ENCODE measurements at places on chromosomes 1 and 21.

- no peak for DNase-seq
Measured at GRCh38 chr1:56106531-56107274, 472.7 kb downstream of the PLPP3 start.

DNA sequence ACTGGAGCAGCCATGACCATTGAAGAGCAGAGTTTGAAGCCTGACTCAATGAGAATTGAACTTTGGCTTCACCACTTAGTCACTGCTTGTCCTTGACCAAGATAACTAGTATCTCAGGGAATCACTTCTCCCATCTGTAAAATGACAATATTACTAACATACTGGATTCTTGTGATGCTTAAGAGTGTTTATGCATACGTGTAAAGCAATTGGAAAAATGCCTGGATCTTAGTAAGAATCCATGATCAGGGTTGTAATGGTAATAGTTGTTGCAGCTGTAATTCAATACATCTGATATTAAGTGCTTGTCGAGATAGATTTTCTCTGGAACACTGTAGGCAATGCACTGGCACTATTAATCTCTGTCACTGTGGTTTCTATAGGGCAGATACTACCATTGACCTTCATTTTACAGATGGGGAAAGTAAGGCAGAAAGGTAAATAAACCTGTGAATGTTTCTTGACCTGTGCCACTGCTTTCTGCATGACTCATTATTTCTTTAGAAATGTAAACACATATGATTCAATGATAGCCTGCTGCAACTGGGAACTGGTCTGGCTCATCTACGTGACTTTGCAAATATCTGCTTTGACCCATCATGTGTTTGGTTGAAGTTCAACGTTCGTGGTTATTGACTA lies 662.5 kb downstream of the PLA2G4A start:
- no peak for DNase-seq

DNA sequence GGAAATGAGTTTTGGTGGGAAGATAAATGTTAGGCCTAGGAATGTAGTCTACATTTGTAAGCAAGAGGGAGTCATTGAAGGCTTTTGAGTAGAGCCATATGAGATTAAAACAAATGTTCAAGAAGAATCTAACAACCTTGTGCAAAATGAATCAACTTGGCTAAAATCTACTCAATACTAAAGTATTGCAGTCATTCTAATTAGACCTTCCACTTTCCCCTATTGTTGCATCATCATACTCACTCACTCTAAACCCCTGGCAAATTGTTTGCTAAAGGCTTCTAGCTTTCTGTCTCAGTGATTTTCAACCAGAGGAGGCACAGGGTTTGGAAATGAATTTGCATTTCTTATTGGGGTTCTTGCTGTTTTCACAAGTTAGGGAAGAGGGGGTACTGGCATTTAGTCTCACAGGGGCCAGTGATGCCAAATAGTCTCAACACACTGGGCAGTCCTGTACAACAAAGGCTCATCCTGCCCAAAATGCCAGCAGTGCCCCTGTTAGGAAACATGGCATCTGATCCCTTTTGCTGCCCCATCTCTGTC lies 85.3 kb downstream of the SEC16B start:
- no peak for DNase-seq

DNA sequence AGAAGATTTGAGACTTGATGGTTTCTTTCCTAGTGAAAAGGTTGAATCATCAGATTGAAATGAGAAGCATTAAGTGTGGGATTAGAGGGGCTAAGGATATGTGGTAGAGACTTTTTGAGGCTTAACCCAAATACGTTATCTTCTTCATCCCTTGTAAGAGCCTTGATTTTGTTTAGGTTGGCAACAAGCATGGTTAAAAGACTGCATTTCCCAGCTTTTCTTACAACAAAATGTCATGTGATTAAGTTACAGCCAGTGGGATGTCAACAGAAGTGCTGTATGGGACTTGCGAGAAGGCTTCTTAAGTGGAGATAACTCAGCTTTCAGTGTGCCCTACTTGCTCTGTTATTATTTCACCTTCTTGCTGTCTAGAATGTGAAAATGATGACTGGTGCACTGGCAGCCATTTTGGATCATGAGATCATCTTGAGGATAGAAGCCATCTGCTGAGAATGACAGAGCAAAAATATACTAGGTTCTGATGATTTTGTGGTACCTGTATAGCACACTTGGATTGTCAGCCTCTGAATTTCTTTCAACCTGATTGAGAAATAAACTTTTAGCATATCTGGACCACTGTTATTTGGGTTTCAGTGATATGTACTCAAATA lies 41.3 kb upstream of the GNG12 start:
- DNase-seq: no peak

DNA sequence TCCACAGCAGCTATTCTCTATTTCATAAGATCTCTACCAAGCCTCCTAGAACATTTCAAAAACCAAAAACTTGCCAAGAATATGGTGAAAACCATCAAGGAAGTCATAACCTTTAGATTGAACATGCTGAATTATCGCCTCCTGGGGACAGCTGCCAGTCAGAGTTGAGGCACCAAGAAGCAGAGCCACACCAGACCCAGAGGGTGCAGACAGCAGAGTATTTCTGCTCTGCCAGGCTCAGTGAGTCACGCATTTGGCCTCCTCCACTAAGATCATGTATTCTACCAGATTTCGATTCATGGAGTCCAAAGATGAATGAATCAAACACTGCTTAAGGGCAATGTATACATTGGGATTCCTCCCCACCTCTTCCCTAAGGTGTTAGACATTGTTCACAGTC lies 2.1 kb downstream of the F3 start:
- no peak for DNase-seq

DNA sequence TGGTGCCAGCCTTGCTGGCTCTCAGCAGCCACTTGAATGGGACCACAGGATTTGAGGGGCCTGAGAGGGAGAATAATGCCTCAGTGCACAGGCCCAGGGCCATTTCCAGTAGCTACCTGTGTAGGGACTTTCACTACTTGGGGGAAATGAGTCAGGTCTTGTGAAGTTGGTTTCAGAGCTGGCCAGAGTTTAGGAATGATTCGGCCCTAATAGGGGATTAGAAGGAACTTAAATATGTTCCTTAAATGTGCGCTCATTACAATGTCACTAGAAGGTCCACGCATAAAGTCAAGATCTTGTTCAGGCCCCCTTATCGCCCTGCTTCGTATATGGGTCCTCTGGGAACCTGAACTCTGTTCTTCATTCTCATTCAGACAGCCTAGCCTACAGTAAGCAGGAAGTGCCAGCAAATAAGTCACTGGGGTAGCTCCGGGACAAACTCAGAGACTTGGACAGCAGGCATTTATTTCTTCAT lies 5.6 kb upstream of the AKR1A1 start:
- DNase-seq: no peak

GRCh38 chr1:67619080-67619479 lies 65.9 kb upstream of the GADD45A start:
- no peak for DNase-seq

- no peak for DNase-seq
Measured at GRCh38 chr1:51515982-51516648, 3.0 kb downstream of the EPS15 start.

- DNase-seq: no peak
Measured at GRCh38 chr21:15772654-15773053, 42.9 kb downstream of the USP25 start.

DNA sequence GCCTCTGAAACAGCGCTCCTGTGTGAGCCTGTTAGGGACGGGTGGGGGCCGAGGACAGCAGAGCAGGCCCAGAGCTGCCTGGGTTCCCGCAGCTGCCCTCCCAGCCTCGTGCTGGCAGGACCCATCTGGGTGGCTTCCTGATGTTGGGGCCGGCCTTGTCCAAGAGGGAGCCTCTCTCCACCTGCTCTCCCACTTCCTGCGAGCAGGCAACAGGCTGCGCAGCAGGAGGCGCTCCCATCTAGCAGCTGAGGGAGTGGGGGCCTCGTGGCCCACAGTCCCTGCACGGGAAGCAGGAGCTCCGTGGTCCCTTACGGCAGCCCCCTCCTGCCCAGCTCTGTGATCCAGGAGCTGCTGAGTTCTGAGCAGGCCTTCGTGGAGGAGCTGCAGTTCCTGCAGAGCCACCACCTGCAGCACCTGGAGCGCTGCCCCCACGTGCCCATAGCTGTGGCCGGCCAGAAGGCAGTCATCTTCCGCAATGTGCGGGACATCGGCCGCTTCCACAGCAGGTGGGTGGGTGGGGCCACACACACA lies 68.0 kb downstream of the TRIM11 start:
- no peak for DNase-seq

DNA sequence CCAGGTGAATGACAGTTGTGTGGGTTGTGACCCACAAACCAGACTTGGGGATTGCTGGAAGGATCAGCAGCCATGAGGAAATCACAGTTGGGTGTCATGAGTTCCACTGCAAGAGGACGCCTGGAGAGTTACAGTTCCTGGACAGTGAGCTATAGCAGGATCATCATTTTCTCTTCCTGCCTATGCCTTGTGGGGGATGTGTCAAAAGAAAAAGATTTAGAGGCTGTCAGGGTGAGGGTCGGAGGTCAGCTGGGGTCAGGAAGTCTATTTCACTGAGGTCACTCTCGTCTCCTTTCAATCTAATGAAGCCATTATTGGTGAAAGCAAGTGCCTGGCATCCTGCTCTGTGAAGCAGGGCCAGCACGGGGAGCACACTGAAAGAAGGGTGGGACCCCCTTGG lies 7.0 kb upstream of the LIN28A start:
- no peak for DNase-seq

GRCh38 chr1:174965362-174966007 lies 34.3 kb upstream of the CACYBP start:
- no peak for DNase-seq

- no peak for DNase-seq
Measured at GRCh38 chr1:89095737-89096136, 30.2 kb downstream of the GBP2 start.

DNA sequence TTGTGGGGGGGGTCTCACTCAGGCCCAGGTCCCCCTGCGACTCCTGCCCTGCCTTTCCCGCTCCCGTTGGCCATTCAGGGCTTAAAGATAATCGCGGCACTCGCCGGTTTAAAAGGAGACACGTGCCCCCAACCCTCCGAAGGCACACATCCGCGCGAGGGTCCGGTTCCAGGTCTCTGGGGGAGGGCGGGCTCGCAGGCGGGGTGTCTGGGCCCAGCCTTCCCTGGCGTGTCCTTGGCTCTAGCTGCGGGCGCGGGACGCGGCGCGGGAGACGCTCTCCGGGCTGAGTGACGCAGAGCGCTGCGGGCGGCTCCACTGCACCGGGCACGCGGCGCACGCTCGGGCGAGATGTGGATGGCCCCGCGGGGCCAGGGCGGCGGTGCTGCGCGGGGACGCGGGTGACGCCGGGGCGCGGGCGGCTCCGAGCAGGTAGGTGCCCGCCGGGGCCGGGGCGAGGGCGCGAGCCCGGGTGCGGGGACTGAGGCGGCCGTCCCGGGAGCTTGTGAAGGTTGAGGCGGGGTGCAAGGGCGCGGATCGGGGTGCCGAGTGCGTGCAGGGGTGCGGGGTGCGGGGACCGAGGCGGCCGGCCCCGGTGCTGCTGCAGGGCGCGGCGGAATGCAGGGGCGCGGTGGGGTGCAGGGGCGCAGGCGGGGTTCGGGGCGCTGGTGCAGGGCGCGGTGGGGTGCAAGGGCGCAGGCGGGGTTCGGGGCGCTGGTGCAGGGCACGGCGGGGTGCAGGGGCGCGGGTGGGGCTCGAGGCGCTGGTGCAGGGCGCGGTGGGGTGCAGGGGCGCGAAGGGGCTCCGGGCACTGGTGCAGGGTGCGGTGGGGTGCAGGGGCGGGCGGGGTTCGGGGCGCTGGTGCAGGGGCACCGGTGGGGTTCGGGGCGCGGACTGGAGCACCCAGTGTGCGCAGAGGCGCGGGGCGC lies 3.3 kb upstream of the TRPM2 start:
- no peak for DNase-seq

DNA sequence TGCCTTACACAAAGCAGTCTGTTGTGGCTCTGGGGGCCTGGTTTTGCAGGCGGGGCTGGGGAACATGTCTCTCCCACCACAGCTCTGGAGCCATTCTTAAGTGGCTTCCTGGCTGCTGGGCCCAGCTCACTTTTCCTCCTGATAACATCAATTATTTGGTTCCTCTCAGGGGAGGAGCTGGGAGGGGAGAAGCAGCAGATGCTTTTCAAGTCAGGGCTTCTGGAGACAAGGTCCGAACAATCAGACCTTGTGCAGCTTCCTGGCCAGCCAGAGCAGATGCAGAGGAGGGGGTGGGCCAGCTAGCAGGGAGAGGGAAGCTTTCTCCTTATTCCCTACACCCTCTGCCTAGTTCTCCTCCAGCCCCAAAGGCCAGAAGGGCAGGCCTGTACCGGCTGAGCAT lies 3.7 kb upstream of the PAQR6 start:
- DNase-seq: no peak

- no peak for DNase-seq
Measured at GRCh38 chr1:200337831-200338230, 72.0 kb downstream of the ZNF281 start.

- no peak for DNase-seq
Measured at GRCh38 chr1:182391028-182391361, 595 bp downstream of the GLUL start.

DNA sequence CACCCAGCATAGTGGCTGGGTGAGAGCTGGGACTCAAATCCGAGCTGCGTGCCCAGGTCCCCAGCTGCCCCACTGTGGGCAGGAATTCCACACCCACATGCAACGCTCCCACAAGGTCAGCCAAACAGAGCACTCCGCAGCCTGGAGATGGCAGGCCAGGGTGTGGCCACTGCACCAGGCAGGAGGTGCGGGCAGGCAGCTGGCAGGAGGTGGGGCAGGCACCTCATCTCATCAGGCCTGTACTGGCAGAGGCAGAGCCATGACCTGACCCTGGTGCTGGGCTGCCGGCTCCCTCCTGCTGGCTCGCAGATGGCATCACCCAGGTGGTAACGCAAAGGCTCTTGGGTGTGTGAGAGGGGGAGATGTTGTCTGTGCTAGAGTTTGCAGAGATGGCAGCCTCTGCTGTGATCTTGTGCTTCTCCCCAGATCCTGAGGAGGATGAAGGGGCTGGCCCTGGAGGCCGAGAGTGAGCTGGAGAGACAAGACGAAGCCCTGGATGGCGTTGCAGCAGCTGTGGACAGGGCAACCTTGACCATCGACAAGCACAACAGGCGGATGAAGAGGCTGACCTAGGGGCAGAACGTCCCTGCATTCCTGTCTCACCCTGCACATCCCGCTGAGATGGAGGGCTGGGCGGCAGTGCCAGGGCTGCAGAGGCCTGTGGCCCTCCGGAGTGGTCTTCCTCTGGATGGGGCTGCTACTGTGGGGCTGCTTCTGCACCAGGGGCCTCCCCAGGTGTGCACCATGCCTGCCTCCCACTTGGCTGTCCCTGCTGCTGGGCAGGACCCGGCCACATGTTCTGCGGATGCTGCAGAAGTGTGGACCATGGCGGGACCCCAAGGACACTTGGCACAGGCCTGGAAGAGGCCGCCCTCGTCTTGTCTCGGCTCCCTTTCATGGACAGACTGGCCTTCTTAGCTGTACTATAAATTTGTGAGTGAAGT lies 35.1 kb upstream of the PRSS38 start:
- DNase-seq: no peak

- no peak for DNase-seq
Measured at GRCh38 chr1:50531601-50532000, 108.4 kb upstream of the DMRTA2 start.

Measured in activated CD4-positive, alpha-beta T cell treated with anti-CD3 and anti-CD28 coated beads, Interleukin-2, amount 50 U/mL, for 24 hours (primary cell).